ENCODE measurements at places on chromosomes 4 and X.

DNA sequence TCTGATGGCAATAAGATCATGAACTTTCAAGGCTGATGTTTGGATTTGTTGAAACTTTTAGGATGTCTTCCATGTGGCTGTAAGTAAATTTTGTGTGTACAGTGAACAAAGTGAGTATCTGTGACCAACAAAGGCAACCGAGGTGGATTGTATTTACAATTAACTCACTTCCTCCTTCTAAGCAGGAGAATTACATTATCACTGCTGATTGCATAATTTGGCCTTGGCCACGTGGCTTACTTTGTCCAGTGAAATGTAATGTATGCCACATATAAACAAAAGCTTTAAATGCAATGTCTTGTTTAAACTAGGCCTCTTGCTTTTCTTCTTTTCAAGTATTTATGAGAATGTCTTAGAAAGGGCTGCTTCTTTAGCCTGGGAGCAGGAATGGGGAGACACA lies 66.3 kb upstream of the MAD2L1 start:
- DNase-seq, result no peak

GRCh38 chr4:23934915-23935314 lies 45.1 kb upstream of the PPARGC1A start:
- no peak for DNase-seq

DNA sequence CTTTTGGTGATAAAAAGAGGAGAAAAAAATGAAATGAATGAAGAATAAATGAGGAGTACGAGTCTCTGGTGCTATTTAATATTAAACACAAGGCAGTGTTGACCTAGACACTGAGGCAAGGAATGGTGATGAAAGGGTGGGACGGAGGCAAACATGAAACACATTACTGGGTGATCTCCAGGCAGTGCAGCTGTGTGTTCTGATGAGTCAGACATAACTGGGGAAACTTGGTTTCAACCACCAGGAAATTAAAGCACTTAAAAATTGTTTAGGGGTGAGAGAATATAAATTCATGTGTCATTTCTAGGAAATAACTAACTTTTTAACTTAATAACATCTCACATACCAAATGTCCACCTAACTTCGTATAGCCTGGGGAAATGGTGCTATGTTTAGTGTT lies 19.7 kb upstream of the CXCL6 start:
- DNase-seq, result no peak

GRCh38 chr4:159201168-159201567 lies 98.3 kb downstream of the RAPGEF2 start:
- no peak for DNase-seq

GRCh38 chr4:76980261-76980660 lies 30.7 kb downstream of the SEPTIN11 start:
- no peak for DNase-seq

Data from bone marrow (tissue), 2 donors.